IPS DF 6.9 (cell line): ENCODE measurements at places on chromosomes 5 and 9.

DNA sequence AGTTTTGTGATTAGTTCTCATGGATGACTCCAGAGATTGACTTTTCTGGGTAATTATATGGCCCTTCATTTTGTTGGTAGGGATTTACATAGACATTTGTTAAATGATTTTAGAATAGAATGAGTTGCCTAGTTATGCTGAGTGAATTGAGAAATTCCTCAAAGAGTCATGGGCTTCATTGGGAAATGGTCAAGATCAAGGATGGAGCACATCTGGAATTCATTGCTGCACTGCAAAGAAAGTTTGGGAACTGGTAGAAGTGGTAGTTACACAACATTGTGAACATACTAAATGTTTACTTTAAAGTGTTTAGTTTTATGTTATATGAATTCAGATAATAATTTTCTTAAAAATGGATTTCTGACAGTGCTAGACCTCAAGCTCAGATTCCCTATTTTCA lies 46.5 kb downstream of the PIP5K1B start:
- no peak for DNase-seq

DNA sequence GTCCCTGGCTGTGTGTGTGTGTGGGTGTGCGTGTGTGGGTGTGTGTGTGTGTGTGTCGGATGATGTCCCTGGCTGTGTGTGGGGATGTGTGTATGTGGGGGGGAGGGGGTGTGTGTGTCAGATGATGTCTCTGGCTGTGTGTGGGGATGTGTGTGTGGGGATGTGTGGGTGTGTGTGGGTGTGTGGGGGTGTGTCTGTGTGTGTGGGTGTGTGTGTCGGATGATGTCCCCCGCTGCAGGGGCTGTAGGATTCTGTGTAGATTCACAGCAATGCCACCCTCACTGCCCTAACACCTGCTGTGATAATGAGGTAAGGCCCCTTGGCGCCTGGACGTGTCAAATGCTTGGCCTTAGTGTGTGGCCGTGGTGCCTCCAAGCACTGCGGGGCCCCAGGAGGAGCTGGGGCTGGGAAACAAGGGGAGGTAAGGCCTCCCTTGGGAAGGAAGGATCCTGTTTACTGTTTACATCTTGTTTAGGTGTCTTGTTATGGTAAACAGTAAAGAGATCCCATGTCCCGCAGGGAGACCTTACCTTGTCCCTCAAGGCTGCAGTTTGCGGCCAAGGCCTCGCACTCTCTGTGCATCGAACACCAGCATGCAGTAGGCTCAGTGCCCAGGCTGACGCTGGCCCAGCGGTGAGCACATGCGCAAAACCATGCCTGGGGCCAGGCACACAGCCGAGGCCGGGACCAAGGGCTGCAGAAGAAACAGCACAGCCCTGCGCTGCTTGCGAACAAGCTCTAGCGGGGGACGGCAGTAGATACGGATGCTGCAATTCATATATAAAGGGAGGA lies 24.1 kb downstream of the AHRR start:
- no peak for DNase-seq

DNA sequence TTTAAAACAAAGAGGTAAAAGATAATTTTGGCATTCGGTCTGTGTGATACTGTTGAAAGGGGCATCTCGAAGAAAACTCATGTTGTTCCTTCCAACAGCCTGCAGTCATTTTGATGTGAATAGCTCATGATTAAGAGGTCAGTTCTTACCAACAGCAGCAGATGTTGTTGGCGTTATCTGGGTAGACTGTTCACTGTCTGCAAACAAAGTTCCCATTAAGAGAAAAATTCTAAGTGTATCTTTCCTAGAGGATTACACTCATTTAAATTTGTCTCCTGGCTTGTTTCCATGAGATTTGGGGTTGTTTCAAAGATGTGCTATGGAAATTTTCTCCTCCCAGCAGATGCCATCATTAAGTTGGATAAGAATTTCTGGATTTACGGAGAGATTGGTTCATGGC lies 138.2 kb upstream of the RORB start:
- no peak for DNase-seq

- DNase-seq = no peak
Observed at GRCh38 chr9:98222885-98223691, 30.7 kb upstream of the CORO2A start.

GRCh38 chr9:86669422-86669821 lies 277.9 kb downstream of the GAS1 start:
- DNase-seq = no peak

GRCh38 chr5:134026521-134027287 lies 21.9 kb upstream of the VDAC1 start:
- no peak for DNase-seq
